ENCODE measurements at places on chromosomes 6 and 20.

DNA sequence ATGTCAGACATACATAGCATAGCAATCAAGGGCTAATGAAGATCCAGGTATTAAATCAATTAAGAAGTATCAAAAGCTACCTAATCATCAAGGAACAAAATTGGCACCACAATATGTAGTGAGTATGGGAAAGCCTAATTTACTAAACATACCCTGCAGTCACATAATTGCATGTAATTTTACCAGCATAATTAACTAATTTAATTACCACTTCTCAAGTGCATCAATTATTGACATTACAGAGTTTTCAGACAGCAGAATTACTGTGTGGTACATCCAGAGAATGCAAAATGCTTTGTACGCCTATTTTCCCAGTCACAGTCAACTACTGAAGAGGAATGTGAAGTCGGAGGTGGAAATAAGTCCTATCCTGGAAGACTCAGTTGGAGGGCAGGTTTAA lies 279.0 kb upstream of the ID4 start:
- DNase-seq: no peak

DNA sequence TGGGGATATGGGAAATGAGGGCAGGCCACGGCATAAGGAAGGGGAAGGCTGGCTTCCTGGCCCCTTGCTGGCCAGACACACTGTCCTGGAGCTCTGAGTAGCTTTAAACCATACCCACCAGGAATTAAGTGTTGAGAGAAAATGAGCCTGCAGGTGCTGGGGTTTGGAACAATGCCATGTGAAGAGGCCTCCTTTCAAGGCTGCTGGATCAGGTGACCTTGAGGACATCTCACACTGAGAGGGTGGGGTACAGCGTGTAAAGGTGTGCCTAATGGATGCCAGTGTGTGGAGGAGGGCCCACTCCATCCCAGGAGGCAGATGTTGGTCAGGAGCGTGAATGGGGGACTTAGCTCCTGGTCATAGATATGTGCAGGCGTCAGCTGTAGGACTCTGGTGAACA lies 74.8 kb upstream of the MLN start:
- DNase-seq: no peak

DNA sequence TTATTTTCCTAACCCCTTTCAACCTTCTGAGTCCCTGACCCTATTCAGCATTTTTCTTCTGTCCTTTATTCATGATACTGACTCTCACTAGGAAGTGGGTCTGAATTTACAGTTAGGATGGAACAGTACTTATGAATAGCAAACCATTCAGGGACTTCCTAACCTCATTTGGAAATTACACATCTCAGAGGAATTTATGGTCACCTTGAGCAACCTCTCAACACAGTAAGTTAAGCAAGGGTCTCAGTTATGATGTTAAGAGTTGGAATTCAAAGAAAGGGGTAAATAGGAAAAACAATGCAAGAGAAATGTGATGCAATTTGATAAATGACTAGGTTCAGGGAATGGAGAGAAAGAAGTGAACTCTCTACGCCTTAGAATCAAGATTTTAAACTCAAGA lies 97.3 kb downstream of the GPR6 start:
- no peak for DNase-seq

DNA sequence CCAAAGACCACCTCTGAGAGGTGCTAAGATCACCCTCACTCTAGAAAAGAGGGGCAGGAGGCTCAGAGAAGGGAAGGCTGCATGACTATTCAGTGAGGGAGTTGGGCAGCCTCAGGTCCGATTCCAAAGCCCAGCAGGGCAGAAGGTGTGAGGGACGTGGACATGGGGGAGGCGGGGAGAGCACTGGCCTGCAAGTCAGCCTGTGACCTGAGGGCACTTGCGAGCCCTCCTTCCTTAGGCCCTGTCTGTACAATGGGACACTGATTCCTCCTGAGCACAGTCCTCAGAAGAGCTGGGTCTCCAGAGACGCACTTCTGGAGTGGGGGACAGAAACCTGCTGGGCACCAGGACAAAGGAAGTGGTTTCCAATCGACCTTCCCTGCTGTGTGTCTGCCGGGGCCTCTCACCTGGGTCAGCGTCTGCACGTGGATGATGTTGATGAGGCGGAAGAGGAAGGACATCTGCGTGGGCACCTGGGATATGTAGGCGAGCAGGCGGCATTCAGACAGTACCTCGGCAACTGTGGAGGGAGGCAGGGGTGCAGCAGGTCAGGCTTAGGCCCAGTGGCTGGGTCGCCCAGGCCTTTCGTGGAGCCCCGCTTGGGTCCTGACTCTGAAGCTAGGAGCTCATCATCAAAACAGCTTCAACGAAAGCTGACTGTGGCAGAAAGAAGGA lies 48.5 kb downstream of the MYH7B start:
- DNase-seq: no peak

DNA sequence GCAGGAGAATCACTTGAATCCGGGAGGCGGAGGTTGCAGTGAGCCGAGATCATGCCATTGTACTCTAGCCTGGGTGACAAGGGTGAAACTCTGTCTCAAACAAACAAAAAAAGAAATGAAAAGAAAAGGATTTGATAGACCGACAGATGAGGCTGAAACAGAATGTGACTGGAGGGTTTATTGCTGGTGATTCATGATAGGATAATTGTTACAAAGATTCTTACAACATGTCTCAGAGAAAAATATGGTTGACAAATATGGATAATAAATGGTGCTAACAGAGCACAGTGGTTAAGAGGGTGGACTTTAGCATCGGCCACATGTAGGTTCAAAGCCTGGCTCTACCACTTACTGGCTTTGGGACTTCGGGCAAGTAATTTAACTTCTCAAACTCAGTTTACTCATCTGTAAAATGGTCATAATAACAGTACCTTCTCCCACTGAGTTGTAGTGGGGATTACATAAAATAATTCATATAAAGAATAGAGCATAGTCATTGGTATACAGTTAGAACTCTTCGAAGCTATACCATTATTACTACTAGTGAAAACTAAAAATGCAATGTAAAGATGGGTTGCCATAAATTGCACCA lies 131.9 kb downstream of the MAP3K7 start:
- DNase-seq: no peak

DNA sequence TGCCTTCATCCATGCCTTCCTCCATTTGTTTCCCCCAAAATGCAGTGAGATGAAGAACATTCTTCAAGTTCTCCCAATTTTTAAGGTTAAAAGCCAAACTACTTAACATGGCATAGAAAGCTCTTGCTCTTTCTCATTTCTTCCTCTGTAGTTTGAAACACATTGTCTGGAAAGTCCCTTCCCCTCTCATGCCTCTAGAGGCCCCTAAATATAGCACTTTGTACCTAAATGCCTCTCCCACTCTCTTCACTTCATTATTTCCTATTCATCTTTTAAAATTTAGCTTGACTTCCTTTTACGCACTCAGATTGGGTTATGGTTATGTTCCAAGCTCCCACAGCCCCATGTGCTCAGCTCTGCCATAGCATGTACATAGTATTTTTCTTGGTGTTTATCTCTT lies 389.3 kb downstream of the HDGFL1 start:
- no peak for DNase-seq
